NCI-H1105 (cell line): ENCODE measurements at places on chromosomes 2 and 18.

GRCh38 chr18:61980355-61980754, 87.5 kb upstream of the RNF152 start:
- DNase-seq = no peak

GRCh38 chr2:222256250-222256649, 42.5 kb downstream of the PAX3 start:
- no peak for DNase-seq

DNA sequence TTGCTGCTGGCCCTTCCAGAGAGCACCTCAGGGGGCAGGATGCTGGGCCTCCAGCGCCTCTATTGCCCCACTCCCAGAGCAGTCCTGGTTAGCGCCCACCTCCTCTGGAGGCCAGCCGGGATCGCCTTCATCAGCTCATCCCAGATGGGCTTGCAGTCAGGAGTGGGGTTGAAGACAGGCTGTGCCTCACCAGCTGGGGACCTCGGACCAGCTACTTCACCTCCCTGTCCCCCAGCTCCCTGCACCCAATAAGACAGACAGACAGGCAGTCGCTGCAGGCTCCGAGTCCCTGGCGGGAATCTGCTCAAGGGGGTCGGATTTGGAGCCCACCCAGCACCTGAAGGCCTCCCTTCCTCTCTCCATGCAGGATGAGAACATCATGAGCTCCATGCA, 18.9 kb upstream of the FAHD2A start:
- DNase-seq = no peak

GRCh38 chr2:74103763-74104162, 43.9 kb downstream of the BOLA3 start:
- no peak for DNase-seq

- DNase-seq = no peak
Measured at GRCh38 chr2:89849731-89850130, 1158.3 kb downstream of the RPIA start.
